ENCODE measurements at places on chromosomes 1 and 21. TPM values are rescaled to one million over a fixed set of nuclear protein-coding genes. Genes with fewer than 3 reads are reported as not detected.
A peak's percentile ranks its signal among the peaks of the same experiment; 100 is the strongest.

HES3 gene
- not detected for total RNA-seq

DDAH1 gene
- total RNA-seq: not detected

UBE2U gene
- not detected for total RNA-seq

TMEM269 gene
- total RNA-seq: not detected

- DNase-seq: no peak
Measured at GRCh38 chr1:196960854-196961253, 16.5 kb upstream of the CFHR5 start.

DNA sequence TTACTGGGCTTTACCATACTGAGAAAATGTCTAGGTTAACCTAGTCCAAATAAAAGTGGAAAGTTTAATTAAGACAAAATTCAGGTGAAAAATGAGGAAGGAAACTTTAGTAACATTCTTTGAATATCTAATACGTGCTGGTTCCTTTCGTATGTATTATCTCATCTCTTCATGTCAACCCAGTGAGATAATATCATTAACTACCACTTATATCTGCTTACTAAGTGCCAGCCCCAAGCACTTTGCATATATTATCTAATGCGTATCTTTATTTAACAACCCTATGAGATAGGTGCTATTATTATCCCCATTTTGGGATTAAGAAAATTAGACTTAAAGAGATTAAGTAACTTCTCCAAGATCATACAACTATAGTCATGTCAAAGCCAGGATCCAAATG, 12.5 kb upstream of the PLPP3 start:
- no peak for DNase-seq

DNA sequence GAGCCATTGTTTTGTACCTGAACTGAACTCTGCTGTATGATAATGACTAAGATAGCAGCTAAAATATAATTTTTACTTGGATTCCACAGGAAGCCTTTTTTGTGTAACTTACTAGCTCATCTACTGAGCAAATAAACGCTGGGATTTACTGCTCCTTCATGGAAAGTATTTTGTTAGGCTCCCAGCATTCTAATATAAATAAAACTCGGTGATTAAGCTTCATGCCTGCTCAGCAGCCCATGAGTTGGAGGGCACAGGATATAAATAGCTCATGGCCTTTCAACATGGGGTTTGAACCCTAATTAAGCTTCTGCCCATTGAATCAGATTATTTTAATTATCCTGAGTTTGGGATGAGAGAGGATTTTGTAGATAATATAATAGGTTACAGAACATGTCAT, 180.0 kb downstream of the PCP4 start:
- DNase-seq: no peak

DNA sequence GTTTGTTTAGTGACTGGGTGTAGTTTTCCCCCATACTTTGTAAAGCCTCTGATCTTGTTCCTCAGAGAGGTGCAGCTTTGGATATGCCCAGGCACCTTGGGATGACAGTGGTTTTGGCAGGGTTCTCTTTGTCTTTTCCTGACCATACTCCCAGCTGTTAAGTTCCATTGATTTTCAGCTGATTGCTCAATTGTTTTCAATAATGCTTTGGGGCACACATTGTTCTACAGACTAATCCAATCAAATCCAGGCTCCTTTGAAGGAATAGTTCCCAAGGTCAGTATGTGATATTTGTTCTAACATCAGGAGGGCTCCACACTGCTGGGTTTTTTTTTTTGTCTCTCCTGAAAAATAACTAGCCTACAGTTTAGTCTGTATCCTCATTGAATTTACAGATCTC, 24.8 kb downstream of the PPP2R5A start:
- DNase-seq: no peak

GRCh38 chr1:205026181-205026580, 16.8 kb upstream of the CNTN2 start:
- DNase-seq: no peak

DNA sequence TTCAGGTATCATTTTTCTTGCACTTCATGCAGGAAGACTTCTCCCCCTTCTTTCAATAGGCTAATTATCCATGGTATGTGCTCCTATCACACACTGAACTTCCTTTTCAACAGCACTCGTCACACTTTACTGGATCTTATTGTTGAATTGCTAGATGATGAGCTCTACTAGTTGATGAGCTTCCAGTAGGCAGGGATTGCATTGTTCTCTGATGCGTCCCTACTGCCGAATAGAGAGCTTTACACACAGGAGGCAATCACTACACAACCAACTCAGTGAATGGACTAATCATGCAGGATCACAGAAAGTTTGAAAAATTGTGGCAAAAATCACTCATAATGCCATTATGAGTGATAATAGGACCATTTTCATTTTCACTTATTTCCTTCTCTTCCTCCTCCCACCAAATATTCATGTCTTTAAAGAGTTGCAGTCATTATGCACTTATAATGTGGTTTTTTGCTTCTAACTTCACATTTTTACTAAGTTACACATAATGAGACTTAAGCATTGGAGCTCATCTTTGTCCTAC, 128.1 kb upstream of the ZNF648 start:
- DNase-seq: no peak

GRCh38 chr1:181015251-181015615, 7.4 kb downstream of the STX6 start:
- DNase-seq: no peak

- DNase-seq: no peak
Measured at GRCh38 chr1:162857850-162858249, 3.1 kb downstream of the CCDC190 start.

DNA sequence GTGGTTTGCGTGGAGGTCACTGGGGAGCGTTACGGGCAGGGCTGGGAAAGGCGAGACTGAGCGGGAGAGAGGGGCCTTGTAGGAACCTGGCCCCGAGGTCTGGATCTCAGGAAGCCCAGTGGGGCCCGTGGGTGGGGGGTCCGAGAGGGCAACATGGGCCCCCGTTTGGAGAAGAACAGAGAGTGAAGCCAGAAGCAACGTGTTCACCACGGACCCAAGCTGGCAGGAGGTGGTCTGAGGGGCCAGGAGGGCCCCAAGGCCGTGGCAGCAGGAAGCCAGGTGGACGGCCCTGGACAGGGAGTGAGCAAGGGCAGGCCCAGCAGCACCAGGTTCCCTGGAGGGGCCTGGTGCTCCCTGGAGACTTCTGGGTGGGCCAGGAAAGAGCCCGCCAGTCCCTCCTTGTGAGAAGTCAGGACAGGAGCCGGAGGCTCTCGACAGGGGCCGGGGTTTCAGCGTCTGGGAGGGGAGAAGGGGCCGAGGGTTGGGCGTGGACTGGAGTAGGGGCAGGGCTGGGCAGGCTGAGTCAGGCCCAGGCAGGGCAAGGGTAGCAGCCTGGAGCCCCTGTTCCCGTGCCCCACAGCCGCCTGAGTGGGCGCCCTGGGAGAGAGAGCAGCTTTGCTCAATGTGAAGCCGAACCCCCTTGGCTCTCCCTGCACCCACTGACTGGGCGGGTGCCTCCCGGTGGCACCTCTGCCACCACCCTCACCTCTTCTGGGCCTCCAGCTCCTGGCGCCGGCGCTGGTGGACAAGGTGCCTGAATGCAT, 33.5 kb downstream of the CFAP74 start:
- DNase-seq: no peak

DNA sequence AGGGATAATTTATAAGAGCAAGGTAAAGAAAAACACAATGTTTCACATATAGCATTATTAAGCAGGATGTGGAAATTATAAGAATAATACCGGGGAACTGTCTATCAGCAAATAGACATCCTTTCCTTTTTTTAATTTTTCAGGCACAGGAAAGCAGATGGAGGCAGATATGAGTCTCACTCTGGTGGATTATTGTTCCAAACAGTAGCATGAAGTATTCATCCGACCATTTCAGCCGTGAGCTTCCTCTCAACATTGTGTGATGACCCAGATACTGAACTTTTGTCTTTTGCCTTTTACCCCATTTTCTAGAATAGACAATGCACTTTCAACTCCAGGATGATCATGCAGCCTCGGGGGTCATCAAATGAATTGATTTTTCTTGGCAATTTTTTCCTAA, 599.8 kb downstream of the ADGRL2 start:
- DNase-seq: no peak

DNA sequence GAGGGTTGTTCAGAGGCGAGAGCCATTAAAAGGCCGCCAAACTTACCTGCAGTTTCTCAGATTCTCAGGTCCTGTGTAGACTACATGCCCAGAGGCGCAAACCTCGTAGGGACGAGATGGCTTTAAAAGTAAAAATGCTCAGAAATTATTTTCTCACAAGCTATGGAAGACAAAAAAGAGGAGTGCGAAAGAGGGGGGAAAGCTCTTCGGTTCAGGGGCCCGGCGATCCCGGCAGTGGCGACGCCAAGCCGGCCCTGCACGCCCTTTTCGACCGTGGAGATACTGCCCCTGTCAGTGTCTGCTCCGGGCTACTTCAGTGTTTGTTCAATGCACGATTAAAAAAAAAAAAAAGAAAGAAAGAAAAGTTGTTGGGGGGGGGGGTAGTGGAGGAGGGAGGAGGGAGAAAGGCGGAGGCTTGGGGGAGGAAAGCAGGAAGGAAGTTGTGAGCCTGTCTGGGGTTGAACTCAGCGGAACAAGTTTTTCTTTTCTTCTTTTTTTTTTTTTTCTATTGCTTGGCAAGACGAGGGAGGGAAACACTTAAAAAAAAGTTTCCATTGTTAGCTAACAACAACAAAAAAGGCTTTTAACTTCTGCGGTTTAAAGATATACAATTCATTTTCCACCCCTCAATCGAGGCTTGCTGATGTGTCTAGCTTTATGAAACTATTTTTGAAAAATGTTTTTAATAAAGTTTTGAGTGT, at the start of gene ITPKB:
TSS of gene ITPKB (minus strand) at position 288 of the 701 bp plus-strand sequence. CDS start 1,824 bp downstream, outside the sequence.
- DNase-seq: peak; percentile 88

- DNase-seq: no peak
Measured at GRCh38 chr1:43522431-43522775, 8.3 kb upstream of the PTPRF start.

GRCh38 chr1:214418391-214418790, 133.0 kb downstream of the PTPN14 start:
- DNase-seq: no peak

Data from activated CD4-positive, alpha-beta T cell treated with anti-CD3 and anti-CD28 coated beads, Interleukin-2, amount 10 ng/mL, durations not matched to agents 24 days and 14 days (primary cell).